T-helper 17 cell (primary cell): ENCODE measurements at places on chromosomes 3 and 15.
A peak's percentile ranks its signal among the peaks of the same experiment; 100 is the strongest.

DNA sequence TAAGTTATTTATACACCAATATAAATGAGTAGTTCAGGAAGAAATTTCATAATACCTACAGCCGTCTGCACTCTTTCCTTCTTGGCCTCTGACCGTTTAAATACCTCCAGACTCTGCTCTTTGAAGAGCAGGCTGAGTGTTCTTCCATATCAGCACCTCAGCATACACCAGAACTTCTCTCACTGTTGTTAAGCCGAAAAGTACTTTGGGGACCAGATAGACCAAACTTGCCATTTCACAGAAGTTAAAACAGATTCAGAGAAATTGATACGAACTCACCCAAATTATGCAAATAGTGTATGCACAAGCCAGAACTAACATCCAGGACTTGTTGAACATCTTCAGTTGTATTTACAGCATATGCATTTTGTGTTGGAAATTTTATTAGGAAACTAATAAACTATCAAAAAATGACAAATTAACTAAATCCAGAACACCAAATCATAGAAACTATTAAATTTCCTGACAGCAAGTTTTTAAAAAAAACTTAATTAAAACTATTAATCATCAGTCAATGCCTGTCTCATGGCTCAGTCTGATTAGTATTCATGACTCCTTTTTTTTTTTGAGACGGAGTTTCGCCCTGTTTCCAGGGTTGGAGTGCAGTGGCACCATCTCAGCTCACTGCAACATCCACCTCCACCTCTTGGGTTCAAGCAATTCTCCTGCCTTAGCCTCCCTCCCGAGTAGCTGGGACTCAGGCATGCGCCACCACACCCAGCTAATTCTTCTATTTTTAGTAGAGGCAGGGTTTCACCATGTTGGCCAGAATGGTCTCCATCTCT lies 24.1 kb downstream of the CGGBP1 start:
- DNase-seq: no peak

- DNase-seq: no peak
These were observed 61.9 kb downstream of the TNIK start for GRCh38 chr3:171398343-171398742.

GRCh38 chr3:37993820-37994638 lies 3.4 kb downstream of the VILL start:
- peak; percentile 39 for DNase-seq

GRCh38 chr15:37537802-37538201 lies 396.6 kb upstream of the TMCO5A start:
- DNase-seq: no peak

DNA sequence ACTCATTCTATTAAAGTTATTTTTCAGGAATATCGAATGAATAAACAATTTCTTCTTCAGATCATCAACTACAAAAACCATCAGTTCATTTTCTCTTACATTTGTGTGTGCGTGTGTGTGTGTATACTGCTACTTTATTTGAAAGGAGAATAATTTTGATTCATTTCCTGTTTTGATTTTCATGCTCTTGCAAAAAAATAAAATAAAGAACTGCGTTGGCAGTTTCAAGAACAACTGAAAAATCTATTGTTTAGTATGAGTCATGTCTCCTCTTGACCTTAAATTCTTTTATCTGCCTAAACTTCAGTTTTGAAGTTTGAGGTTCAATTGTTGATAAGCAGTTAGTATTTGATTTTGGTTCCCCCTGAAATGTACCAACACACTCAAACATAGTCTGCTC lies 540.8 kb downstream of the FGF12 start:
- DNase-seq: no peak

GRCh38 chr3:100463646-100464155 lies 28.7 kb upstream of the TMEM45A start:
- DNase-seq: no peak

GRCh38 chr15:25863111-25863967 lies at the start of gene ATP10A:
TSS of gene ATP10A (minus strand) at chr15:25863327. CDS start at chr15:25863096, 231 bp downstream.
- no peak for DNase-seq

DNA sequence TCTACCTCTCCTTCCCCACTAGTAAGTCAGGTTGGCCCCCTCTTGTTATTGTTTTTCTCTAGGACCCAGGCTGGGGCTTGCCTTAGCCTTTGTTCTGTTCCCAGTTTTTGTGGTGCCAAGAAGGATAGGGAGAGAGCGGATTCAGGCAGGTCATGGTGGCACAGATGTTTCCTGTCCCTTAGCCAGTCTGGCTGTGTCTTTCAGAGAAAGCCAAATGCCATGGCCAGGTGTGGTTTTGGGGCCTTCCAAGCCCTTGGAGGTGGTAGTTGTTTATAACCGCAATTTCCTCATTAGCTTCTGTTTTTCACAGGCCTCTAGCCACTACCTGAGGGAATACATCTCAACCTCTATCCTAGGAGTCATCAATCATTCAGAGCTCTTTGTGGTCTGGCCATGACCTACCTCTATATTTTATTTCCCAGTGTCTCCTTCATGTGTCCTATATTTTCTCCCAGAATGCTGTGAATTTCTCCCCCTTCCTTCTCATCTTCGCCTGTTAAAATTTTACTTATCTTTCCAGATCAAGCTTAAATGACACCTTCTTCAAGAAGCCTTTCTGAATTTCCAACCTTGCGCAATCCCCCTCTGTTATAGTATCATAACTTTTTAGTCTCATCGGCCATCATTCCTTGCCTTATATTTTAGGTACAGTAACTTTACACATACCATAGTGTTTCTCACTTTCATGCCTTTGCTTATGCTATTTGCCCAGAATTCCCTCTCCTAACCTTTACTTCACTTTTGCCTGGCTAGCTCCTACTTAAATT lies 38.2 kb downstream of the TIMP4 start:
- no peak for DNase-seq

- no peak for DNase-seq
These were observed 225.8 kb upstream of the ALCAM start for GRCh38 chr3:105140899-105141367.

DNA sequence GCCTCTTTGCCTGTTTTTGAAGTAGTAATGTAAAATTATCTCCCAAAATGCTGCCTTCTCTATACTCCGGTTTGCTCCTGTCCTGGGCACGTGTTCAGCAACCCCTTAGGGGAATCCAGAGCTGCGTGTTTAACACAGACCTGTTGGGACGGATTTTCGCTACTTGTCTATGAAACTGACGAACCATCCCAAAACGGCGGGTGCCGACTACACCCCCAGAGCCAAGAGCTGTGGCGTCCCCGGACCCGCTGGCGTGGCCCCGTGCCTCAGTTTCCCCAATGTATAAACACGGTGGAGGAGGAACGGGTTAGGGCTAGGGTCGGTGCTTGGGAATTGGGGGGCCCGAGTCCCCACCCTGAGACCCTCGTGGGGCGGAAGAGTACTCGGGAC lies 473 bp downstream of the FHIT start:
- no peak for DNase-seq

- no peak for DNase-seq
These were observed 106.6 kb downstream of the LRIG1 start for GRCh38 chr3:66394019-66394752.

GRCh38 chr3:18127859-18128681 lies 297.1 kb downstream of the SATB1 start:
- no peak for DNase-seq

- no peak for DNase-seq
These were observed 460.0 kb downstream of the PDCD6IP start for GRCh38 chr3:34258271-34258998.

DNA sequence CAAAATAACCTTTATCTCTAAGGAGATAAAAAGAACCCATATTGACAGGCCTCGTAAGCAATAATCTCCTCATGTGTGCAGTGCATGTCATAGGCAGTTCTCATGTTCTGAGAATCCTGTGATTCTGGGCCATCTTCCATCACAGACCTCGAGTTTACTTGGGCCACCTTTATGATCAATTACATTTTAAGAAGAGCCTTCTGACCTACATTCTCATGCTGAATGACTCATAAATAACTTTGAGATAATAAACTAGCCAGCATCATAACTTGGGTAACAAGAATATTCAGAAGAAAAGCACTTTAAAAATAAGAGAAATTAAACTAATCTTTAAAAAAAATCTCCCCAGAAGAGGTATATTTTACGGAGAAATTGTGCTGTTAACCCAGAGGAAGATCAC lies 310.7 kb upstream of the ZNF717 start:
- no peak for DNase-seq

DNA sequence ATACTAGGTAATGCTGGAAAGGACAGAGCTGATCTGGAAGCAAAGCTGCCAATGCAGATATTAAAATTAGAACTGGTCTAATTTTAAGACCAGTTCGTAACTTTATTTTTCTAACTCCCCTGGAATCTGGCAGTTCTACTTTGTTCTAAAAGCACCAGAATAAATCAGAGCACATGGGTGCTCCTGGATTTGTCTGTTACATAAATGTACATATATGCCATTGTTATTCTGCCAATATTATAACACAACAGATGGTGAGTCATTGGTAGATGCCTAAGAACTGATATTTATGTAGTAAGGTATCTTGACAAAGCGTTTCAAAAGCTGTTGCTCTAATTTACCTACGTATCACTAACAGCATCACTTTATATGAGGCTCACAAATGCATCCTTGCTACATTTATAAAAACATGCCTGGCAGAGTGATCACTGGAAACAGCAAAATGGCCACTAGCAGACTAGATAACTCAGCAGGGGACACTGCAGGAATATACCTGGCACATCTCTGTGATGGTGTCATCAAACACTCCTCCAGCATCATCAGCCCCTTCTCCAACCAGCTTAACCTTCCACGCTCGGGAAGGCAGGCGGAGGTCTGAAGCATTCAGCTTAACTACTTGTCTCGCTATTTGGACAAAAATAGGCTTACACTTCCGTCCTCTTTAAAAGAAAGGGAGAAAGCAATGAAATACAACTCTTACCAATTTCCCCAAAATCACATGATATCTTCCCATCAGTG lies 26.2 kb downstream of the FBXL22 start:
- no peak for DNase-seq

GRCh38 chr3:18233987-18234716 lies 191.0 kb downstream of the SATB1 start:
- DNase-seq: no peak

- DNase-seq: no peak
These were observed 38.5 kb upstream of the DNAJC13 start for GRCh38 chr3:132378846-132379245.

GRCh38 chr15:93036951-93037819 lies 51.8 kb downstream of the RGMA start:
- no peak for DNase-seq

DNA sequence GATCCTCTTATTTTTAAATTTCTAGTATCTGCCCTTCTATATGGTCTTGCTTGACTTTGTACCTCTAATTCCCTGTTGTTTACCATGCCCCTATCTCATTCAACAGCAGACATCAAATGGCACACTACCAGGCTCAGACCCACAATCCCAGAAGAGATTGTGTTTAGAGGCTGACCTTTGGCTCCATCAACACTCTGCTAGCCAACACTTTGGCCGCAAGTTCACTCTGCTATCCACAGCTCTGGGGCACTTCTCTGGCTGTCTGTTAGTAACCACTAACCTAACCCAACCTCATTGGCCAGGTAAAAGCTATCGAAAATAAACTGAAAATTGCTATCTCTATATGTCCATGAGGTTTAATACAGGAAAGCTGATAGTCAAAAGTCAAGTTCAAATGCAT lies 646.0 kb upstream of the CCDC54 start:
- DNase-seq: no peak

DNA sequence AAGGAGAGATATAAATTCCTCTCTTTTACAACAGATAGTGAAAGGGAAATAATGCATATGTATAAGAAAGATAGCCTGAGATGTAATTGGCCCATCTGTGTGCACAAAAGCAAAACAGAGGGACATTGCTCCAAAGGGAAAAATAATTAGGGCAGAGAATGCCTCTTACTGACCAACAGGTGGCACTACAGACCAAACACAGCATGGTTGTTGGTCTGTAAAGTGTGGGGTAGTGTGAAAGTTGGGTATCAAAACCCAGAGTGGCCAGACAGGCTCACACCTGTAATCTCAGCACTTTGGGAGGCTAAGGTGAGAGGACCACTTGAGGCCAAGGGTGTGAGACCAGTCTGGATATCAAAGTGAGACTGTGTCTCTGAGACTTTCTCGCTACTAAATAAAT lies 4.5 kb upstream of the TLNRD1 start:
- DNase-seq: no peak

DNA sequence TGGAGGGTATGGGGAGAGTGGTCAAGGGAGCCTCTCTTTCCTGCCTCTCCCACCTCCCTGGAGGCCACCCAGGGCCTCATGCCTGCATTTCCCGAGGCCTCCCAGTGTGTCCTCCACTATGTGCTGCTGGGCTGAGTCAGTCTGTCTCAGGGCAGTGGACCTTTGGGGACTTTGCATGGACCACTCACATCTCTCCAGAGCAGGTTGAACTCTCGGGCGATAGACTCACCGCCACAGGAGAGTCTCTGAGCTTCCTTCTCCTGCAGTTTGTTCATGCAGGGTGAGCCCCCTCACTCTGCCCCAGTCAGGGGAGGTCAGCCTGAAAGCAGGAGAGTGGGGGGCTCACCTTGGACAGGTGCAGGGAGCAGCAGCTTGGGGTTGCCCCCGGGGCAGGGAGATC lies 60.5 kb upstream of the SEC22A start:
- DNase-seq: no peak

DNA sequence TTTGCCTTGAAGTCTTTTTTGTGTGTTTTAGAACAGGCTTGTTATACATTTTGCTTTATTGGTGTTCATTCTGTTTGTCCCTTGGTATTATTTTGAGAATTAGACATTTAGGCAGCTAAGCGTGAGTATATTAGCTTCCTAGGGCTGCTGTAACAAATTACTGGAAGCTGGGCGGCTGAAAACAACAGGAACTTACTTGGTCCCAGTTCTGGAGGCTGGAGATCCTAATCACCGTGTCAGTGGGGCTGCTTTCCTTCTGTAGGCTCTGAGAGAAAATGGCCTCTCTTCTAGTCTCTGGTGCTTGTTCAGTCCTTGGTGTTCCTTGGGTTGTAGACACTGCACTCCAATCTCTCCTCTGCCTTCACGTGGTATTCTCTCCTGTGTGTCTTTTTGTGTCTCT lies 142.3 kb downstream of the KLHL25 start:
- no peak for DNase-seq
